ENCODE measurements at places on chromosomes 16 and 17.

DNA sequence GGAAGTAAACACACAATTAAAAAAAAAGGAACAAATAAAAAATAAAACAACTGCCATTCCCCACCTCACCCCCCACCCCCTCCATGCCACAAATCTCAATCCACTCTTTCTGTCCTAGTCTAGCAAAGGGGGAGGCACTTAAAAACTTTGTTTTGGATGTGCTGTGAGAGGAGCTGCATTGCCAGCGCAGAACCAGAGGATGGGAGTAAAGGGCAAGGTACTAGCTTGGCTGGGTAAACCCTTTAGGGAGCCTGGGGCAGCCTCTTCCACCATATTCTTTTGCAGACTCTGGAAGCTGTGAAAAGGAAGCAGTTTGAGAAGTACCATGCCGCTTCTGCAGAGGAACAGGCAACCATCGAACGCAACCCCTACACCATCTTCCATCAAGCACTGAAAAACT lies 1.4 kb downstream of the MRPS7 start:
- DNase-seq: no peak

DNA sequence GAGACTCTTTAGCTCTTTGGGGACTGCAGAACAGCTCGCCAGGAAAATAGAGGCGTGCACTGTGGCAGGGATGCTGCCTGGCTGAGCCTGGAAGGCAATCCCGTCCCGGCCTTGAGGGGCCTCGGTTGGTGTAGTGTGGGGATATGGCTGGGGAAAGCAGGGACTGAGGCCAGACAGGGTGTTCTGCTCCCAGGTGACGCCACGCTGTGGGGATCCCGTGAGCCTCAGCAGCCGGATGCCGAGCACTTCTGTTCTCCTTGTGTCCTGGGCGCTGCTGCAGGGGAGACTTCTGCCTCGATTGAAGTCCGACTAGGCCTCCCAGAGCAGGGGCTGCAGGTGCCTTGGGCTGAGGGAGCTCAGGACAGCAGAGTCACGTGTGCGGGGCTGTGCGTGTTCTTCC lies 72.6 kb downstream of the BANP start:
- no peak for DNase-seq

- no peak for DNase-seq
Observed at GRCh38 chr17:45108595-45109521, 23.5 kb downstream of the PLCD3 start.

- no peak for DNase-seq
Observed at GRCh38 chr17:81373536-81374160, 21.6 kb upstream of the BAHCC1 start.

- no peak for DNase-seq
Observed at GRCh38 chr17:15284107-15284506, 19.0 kb upstream of the PMP22 start.

- DNase-seq: no peak
Observed at GRCh38 chr16:1807626-1808025, 14.1 kb upstream of the IGFALS start.

GRCh38 chr17:58092797-58093385 lies 9.7 kb downstream of the DYNLL2 start:
- DNase-seq: no peak

GRCh38 chr17:71080937-71081336 lies 911.6 kb downstream of the KCNJ2 start:
- no peak for DNase-seq

- no peak for DNase-seq
Observed at GRCh38 chr17:60128171-60128859, 21.5 kb upstream of the CA4 start.

- DNase-seq: no peak
Observed at GRCh38 chr17:46995841-46996571, 17.0 kb upstream of the RPRML start.

DNA sequence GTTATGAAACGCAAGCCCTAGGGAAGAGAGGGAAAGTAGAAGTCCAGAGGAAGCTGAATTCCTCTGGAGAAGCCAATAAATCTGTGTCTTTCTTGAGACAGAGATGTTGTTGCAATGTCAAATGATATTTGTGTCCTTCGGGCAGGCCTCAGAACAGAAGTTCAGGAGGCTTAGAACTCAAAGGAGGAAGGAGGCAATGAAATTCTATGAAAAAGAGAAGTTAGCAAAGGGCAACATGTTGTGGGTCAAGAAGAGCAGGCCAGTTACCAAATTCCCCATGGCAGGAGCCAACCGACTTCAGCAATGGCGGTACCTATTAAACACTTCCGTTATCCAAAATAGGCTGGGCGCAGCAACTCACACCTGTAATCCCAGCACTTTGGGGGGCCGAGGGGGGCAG lies 109.0 kb upstream of the DHX40 start:
- no peak for DNase-seq

Data from CD4-positive, alpha-beta T cell treated with Interleukin-17A for 1 hour (primary cell).